ENCODE measurements at places on chromosomes 3 and 15.

DNA sequence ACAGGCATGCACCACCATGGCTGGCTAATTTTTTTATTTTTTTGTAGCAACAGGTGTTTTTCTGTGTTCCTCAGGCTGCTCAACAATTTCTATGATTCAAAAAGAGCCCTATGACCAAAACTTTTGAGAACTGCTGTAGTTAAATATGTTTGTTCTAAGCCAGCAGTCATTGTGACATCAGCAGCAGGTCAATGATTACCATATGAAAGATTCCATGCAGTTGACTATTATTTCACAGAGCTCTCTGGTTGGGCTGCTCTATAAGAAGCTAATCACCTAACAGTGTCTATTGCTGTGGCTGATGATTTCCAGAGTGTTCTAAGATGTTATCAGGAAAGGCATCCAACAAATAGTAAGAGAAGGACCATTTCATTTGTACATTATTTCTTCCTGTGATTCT lies at the start of gene CCDC54:
Gene CCDC54, plus strand, starts transcription at position 289 of the 400 bp plus-strand sequence. CDS start 149 bp downstream, outside the sequence.
- no peak for DNase-seq

DNA sequence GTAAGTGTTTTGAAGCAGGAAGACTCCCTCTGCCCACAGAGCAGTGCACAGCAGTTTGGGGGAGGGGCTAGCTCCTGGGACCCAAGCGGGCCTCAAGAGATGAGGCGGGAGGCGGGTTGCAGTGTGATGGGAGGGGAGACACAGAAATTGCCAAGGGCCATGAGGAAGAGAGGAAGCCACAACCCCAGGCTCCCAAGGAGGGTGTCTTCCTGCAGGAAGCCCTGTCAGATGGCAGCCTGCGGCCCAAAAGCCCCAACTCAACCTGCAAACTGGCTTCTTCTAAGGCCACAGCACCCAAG lies 7.3 kb upstream of the ISLR2 start:
- DNase-seq, result no peak

DNA sequence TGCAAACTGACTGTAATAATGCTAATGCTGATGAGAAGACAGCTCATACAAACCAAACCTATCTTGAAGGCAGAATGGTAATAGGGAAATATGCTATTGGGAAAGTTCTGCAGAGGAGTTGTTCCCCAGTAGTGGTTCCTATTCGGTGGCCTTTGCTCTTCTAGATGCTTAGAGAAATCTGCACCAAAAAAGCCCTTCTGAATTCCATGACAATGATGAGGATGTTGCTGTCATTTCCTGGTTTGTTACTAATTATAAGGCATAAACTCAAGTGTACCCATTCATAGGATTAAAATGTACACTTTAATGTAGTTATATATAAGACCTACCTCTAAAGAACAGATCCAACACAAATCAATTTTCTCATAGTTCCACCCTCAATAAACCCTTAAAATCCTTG lies 30.1 kb downstream of the TOMM70 start:
- DNase-seq, result no peak

GRCh38 chr3:7447197-7447769 lies 586.4 kb downstream of the GRM7 start:
- DNase-seq, result no peak

- DNase-seq, result no peak
Observed at GRCh38 chr3:180678231-180678630, 1.1 kb downstream of the CCDC39 start.

- DNase-seq, result no peak
Observed at GRCh38 chr3:136505676-136506075, 246.5 kb downstream of the STAG1 start.

- DNase-seq, result no peak
Observed at GRCh38 chr3:48434591-48435222, 4.8 kb upstream of the PLXNB1 start.

DNA sequence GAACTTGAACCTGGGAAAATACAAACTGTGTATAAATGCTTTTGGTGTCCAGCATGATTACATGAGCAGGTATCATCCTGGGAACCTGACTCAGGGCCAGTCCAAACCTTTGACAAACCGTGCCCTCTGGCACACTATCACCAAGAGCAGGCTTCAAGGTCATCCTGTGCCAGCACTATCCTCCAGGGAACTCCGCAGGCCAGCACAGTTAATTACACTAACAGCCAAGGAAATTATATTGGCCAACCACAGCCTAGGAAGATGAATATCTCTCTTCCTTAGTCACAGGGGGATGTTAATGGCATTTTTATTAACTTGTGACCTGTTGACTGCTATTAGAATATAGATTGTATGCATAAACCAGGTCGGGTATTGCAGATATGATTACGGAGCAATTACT lies 262.0 kb downstream of the TUSC7 start:
- DNase-seq, result no peak

DNA sequence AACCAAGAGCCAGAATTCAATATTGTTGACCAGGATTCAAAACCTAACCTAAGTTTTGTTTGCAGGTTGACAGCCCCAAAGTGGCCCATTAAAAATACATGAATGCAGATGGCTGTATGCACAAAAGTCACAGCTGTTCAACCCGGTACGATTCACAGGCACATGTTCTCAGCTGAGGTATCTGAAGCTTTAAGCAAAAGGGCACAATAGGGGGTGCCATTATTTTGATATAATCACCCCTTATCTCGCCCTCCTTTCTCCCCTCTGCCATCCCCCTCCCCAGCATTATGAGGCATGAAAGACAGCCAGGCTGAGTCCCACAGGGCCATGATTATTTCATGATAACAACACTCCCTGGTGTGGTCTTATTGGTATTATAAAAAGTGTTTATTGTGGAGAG lies 264.9 kb downstream of the EBLN2 start:
- no peak for DNase-seq

DNA sequence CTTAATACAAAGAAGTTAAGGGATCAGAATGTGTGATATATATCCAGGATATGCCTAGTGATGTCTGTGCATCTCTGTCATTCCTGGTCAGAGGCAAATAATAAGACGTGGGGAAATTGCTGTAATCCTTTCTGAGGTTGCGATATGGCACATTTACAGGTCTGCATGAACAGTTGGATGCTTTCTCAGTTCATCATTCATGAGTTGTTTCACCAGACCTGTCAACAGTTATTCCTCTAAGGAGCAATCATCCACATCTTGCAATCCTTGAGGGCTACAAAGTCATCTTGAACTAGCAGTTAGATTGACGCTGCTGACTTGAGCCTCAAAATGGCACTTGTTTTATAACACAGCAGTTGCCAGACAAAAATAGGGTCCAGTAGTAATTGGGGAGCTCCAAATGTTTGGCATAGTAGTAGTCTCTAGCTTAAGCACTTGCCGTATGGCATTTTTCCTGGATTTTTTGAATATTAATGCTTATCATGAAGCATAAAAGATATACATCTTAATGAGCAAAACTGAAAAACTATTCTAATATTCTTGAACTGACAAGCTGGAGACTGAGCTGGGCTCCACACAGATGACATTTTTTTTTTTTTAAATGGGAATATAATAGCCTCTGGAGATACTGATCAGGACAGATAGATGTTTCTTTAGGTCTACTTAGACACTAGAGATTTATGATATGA lies 761.7 kb downstream of the VGLL3 start:
- no peak for DNase-seq

DNA sequence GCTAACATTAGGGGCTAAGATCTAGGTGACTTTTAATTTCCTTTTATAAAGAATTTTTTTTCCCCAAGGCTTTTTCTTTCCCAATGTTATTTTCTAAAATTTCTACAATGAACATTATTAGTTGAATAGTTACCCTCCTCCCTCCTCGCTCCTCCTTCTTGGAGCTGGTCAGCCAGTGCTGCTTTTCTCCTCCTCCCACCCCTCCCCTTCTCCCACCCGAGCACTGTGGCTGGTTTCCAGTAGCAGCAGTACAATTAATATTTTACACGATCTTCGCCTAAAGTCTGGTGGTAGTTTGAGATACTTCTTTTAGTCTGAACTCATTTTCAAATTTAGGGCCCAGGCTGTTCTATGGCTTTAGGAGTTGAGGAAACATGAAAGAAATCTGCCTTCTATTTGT lies 41.6 kb downstream of the EEFSEC start:
- no peak for DNase-seq

DNA sequence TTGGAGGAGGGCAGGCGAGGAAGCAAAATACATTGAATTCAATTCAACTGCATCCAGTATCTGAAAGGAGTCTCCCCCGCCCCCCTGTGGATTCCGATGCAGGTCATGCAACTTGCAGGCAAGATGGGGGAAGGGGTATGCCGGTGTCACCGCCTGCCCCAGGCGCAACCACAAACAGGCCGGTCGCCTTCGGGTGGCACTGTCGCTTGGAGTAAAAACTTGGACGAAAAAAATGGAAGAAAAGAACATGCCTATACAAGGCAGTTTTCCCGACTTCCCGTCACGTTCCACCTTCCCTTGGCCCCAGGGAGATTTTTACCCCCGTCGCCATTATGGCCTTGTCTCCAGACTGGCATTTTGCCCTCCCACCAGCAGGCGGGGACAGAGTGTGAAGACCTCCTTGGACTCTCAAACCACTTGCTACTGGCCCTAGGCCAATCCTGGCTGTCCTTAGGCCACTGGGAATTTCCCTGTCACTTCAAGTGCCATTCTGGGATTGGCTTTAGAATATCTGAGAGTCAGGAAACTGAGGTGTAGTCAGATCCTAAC lies 1.6 kb upstream of the NTRK3 start:
- no peak for DNase-seq

GRCh38 chr15:88896333-88897033 lies 1.1 kb upstream of the HAPLN3 start:
- no peak for DNase-seq

- DNase-seq, result no peak
Observed at GRCh38 chr15:25052191-25052999, 97.6 kb downstream of the SNRPN start.

DNA sequence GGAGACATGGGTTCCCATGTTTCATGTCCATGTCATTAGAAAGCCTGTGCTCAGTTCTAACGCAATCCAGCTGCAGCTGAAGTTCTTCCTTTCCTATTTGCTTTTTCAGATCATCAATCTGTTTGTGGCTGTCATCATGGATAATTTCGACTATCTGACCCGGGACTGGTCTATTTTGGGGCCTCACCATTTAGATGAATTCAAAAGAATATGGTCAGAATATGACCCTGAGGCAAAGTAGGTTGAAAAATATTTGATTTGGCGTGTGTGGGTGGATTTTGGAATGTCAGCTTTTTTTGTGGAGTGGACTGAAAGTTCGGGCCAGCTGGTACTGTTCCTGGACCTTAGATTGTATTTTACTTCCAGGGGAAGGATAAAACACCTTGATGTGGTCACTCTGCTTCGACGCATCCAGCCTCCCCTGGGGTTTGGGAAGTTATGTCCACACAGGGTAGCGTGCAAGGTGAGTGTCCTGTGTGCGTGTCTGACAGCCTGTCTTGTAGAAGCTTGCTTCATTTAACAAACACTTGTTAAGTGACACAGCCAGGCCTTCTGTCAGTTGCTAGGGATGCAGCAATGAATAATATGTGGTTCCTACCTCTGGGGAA lies 69.6 kb downstream of the CHDH start:
- no peak for DNase-seq

DNA sequence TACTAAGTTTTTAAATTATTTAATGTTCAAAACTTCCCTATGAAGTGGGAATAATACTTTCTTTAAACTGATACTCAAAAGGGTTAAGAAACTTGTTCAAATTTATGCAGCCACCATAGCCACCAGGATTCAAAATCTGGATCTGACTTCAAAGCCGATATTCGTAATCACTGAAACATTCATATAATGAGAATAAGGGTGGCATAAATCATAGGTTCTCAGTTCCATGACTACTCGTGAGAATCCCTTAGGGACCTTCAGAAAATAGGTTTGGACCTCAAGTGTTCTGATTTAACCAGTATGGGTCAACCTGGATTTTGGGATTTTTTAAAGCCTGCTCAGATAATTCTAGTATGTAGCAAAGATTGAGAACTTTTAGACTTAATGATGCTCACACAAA lies 160.6 kb downstream of the RBMS3 start:
- DNase-seq, result no peak

Measured in stimulated activated CD4-positive, alpha-beta T cell treated with anti-CD3 and anti-CD28 coated beads, Interleukin-1b, Interleukin-23, amount 100 ng/mL, for 1 hour (primary cell).